ENCODE measurements at places on chromosomes 7 and 10.

DNA sequence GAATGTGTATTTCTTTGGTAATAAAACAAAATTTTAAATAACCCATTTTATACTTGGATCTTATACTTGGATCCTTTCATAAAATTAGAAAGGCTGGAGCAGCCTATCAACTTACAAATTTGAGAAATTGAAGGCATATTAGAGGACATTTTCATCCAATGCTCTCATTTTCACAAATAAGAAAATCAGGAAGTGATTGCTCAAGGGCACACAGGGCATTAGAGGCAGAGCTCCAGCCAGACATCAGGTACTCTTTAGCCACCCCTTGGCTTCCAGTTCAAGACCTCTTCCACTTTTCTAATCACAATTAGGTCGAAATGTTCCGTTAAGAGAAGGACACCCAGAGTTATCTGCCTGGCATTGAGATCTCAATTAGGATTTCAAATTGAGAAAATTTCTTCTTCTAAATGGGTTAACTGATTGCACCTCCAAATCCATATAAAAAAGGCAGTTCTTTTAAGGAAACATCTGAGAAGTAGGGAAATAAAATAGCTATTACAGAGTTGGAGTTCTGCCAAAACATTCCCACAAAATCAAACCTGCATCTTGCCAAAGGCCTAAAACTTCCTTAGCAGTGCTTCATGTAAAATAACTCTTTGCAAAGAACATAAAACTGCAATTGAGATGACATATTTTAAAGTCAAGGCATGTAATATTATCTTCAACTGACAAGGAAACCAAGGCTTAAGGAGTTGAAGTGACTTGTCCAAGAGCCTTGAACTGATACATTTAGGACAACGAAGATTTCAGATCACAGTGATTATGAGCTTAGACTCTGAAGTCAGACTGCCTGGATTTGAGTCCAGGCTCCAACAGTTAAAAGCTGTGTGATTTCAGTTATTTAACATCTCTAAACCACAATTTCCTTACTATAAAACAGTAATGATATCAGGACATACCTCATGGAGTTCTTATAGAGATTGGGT lies 2.4 kb downstream of the ACTA2 start:
- no peak for DNase-seq

- DNase-seq, result no peak
Observed at GRCh38 chr7:362402-363096, 72.6 kb downstream of the FOXL3 start.

GRCh38 chr7:938546-939185 lies 15.8 kb downstream of the ADAP1 start:
- DNase-seq, result no peak

- DNase-seq, result no peak
Observed at GRCh38 chr7:57211428-57212100, 79.3 kb upstream of the ZNF479 start.

GRCh38 chr10:88883448-88883809 lies 3.4 kb downstream of the STAMBPL1 start:
- no peak for DNase-seq

- no peak for DNase-seq
Observed at GRCh38 chr10:30185916-30186315, 126.5 kb upstream of the JCAD start.

- no peak for DNase-seq
Observed at GRCh38 chr7:55449992-55450535, 84.9 kb downstream of the LANCL2 start.

DNA sequence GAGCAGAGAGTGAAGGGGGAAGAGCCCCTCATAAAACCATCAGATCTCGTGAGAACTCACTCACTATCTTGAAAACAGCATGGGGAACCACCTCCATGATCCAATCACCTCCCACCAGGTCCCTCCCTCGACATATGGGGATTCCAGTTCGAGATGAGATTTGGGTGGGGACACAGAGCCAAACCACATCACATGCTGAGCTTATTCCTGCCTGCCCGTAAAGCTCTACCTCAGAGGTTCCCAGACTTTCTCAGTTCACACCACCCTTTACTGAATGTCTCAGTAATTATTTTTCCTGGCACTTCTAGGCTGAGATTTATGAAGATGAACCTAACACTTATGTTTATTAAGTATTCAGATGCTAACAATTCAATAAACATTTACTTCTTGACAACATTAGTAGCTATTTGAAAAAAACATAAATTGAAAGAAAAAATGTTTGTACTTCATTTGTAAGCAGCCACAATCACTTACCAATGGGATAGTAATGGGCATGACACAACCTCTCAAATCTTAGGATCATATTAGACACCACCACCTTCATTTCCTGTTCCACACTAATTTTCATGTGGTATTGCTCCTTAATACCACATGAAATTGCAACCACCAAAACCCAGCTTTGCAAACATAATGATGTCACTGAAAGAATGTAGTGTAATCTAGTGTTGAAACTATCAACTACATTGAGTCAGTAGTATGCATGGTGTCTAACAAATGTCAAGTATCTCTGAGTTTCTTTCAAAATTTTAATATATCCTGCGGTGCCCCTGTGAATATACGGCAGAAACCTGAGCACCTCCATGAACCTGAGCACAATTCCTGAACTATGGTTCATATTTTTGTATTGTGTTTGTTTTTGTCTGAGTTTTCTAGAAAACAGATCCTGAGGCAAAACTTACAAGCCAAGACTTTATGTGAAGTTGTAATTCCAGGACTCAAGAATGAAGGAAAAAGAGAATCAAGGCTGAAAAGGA lies 4.5 kb upstream of the DGKI start:
- DNase-seq, result no peak

All from NCI-H1436 treated with DMSO at 0.1 percent for 48 hours (cell line).